Activated CD8-positive, alpha-beta memory T cell treated with anti-CD3 and anti-CD28 coated beads for 4 hours (primary cell): ENCODE measurements at places on chromosomes 4 and X.

DNA sequence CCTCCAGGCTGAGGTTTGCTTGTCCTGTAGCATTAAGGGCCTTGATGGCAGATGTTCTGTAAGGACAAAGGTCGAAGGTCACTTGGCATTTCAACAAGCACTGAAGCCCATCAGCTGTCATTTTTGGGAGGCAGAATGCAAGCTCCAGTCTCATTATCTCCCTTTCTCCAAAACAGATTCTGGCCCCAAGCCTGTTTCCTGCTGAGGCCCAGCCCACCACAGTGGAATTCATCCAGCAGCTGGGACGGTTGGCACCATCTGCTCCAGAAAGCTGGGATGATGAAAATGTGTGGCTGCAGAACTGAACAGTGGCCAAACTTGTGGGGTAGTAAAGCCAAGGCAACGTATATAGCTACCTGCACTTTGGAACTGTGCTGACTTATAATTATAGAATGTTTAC, 17.7 kb upstream of the PPEF2 start:
- DNase-seq: no peak

GRCh38 chr4:178316211-178316610, 874.0 kb upstream of the AGA start:
- DNase-seq: no peak

DNA sequence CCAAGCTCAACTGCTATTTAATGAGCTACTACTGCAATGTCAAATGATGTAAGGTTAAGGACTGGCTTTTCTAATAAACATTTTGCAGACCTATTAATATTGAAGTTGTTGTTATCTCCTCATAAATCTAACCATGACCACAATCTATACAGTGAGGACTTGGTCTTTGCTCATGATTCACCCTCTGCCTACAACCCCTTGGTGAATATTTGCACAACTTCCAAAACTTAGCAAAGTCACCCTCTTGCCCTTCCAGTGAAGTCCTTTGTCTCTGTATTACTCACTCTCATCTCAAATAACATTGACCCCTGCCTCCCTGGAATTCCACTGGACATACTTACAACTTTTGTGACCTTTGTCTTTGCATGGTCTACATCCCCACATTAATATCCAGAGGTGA, 204.5 kb downstream of the KCNIP4 start:
- no peak for DNase-seq

GRCh38 chr4:8427761-8428287, 12.7 kb downstream of the ACOX3 start:
- DNase-seq: no peak

DNA sequence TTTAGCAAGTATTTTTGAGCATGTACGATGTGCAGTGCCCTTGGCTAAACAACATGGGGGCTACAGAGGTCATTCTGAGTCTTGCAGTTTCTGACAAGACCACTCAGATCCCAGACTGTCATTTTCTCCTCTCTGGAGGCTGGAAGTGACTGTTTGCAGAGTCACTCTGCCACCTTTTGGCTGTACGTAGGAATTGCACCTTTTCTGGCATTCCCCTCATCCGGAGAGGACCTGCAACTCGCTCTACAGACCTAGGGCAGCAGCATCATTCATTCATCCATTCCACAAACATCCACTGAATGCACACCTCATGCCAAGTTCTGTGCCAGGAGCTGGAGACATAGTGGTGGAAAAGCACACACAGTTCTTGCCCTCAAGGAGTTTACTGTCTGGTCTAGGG, 160.4 kb upstream of the GPR101 start:
- DNase-seq: no peak

- DNase-seq: no peak
Measured at GRCh38 chr4:100841911-100842310, 324.1 kb upstream of the EMCN start.

- DNase-seq: no peak
Measured at GRCh38 chrX:80285131-80285773, 135.0 kb upstream of the TENT5D start.

- DNase-seq: no peak
Measured at GRCh38 chr4:187827631-187828030, 167.9 kb upstream of the ZFP42 start.

- DNase-seq: no peak
Measured at GRCh38 chr4:48191758-48192157, 57.7 kb upstream of the TXK start.

- no peak for DNase-seq
Measured at GRCh38 chr4:92641409-92641808, 337.6 kb downstream of the GRID2 start.

- DNase-seq: no peak
Measured at GRCh38 chr4:132691026-132691425, 458.1 kb upstream of the PCDH10 start.

DNA sequence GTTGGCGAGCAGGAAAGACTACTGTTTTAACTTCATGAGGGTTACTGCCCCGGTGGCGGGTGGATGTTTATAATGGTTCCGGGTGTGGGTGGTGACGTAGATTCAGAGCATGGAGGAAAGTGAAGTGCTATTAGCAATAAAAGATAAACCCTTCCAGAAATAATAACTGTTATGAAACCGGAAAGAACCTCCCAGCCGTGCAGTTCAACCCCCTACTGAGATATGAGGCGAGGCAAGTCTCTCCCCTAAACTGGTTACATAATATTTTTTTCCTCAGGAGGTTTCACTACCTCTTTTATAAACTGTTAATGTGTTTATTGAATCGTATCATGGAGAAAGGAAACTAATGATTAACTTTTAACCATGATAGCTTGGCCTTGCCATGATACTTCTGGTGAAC, 33.9 kb upstream of the STIM2 start:
- no peak for DNase-seq

- no peak for DNase-seq
Measured at GRCh38 chrX:106891762-106892460, 11.2 kb downstream of the RIPPLY1 start.

- DNase-seq: no peak
Measured at GRCh38 chr4:158313566-158313965, 103.3 kb downstream of the TMEM144 start.

GRCh38 chr4:8126523-8126922, 32.1 kb downstream of the ABLIM2 start:
- DNase-seq: no peak

DNA sequence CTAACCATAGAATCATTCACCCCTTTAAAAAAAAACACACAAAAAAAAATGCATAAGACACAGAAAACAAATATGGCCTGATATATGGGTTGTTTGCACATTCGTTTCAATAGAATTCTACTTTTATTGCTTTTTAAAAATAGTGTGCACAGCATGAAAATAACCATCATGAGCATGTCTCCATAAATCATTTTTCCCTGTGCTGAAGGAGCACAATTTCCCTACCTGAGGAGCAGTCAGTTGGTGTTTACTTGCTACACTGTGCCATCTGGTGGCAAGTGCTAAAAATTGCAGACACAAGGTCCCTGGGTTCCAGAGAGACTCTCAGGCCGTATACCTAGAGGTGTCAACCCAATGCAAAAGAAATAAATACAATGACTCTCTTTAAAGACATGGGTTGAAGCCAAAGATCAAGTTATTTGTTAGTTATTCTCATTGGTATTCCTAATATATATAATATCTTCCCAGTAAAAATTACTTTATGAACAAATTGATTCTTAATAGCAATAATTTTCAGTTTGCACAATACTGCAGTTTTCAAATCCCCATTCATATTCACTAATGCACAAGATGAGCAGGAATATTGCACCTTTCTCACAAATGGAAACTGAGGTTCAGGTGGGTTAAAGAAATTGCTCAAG, 551.4 kb downstream of the IQCM start:
- DNase-seq: no peak

GRCh38 chr4:95563638-95564337, 15.0 kb upstream of the UNC5C start:
- no peak for DNase-seq

DNA sequence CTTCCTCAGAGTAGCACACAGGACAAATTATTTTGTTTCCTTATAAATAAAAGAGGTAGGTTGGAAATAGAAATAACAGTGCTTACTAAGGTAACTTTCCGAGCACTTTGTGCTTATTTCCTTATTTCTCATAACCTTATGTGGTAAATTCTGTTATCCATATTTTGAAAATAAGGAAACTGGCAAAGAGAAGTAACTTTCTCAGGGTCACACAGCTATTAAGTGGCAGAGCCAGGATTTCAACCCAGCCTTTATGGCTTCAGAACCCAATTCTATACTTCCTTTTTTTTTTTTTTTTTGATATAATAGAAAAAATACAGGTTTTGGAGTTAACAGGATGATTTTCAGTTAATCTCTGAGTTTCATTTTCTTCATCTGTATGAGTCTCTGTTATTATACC, 3.3 kb downstream of the UTP3 start:
- no peak for DNase-seq

- DNase-seq: no peak
Measured at GRCh38 chrX:154486396-154487207, at the start of gene UBL4A. Gene UBL4A, minus strand, starts transcription at chrX:154486615. Its CDS starts 31 bp downstream, at chrX:154486584.

DNA sequence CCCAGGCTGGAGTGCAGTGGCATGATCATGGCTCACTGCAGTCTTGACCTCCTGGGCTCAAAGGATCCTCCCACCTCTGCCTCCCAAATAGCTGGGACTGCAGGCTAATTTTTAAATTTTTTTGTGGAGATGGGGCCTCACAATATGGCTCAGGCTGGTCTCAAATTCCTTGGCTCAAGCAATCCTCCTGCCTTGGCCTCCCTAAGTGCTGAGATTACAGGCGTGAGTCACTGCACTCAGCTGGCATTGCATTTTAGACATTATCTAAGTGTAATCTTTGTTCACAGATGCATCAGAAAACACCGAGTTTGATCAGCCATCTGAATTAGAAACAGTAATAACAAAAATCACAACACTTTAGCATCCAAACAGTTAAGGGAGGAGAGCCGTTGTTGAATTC, 53.4 kb upstream of the CBR4 start:
- DNase-seq: no peak

DNA sequence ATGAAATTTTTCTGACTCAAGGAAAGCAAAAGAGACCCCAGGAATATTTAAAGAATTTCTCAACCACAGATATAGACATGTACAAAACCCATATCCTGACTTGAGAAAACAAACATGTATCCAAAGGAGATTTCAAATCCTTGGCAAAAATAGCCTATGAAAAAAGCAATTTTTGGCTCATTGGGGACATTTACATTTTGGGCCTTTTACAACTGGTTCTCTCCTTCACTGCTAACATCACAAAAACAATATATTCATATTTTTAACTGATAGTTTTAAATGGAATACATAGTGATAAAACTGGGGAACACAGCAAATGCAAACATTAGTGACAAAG, 65.0 kb downstream of the SH3RF1 start:
- DNase-seq: no peak

DNA sequence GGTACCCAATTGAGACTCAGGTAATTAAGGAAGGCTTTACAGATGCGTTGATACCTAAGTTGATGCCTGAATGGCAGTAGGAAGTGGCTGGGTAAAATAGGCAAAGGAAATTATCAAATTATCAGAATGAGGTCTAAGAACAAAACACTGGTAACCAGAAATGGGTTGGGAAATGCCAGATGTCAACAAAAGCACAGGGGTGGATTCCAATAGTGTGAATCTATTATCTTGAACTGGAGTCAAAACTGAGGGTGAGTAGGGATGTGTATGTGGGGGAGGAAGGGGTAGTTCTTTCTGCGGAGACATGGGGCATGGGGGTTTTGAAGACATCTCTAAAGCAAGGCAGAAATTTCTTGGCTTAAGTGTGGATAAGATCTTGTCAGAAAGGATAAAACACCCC, 16.0 kb upstream of the SEPTIN6 start:
- DNase-seq: no peak

GRCh38 chr4:128379860-128380259, 92.2 kb upstream of the PGRMC2 start:
- DNase-seq: no peak

GRCh38 chr4:183959319-183960045, 54.4 kb downstream of the STOX2 start:
- DNase-seq: no peak

DNA sequence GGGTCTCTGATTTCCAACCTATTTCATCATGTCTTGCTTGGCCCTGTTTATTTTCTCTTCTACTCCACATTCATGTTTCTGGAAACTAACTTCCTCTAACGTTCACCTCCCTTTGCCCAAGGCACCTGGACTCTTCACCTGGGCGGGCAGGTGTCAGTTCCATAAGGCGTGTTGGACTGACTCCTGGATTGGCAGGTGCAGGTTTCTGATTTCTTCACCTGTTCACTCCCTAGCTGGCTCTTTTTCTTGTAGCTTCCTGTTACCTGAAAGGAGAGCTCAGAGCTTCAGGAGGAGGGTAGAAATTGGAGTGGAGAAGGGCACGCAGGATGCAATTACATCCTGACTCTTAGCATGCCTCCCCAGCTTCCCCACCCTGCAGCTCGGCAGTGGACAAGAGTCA, 350.8 kb upstream of the KLF3 start:
- no peak for DNase-seq

- no peak for DNase-seq
Measured at GRCh38 chr4:145423017-145423708, 58.5 kb upstream of the SMAD1 start.

GRCh38 chrX:75118296-75118695, 37.8 kb downstream of the ABCB7 start:
- no peak for DNase-seq

GRCh38 chr4:25966171-25966570, 52.2 kb downstream of the SMIM20 start:
- no peak for DNase-seq

- no peak for DNase-seq
Measured at GRCh38 chr4:89727238-89727637, 109.7 kb downstream of the SNCA start.

DNA sequence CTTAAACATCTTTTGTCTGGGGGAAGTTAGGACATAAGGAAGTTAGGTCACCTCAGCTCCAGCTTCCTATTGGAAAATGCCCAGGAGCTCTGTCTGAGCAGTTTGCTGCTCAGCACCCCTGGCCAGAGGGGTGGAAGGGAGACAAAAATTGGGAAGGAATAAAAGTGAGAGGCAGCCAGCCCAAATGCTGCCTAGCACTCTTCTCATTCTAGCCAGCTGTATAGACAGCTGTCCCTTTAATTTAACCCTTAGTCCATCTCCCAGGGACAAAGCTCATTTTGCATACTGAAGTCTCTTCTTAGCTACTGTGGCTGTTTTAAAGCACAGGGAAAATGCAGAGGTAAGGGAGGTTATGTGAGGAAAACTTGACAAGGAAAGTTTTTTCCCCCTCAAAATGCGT, 89.5 kb upstream of the CITED1 start:
- DNase-seq: no peak

DNA sequence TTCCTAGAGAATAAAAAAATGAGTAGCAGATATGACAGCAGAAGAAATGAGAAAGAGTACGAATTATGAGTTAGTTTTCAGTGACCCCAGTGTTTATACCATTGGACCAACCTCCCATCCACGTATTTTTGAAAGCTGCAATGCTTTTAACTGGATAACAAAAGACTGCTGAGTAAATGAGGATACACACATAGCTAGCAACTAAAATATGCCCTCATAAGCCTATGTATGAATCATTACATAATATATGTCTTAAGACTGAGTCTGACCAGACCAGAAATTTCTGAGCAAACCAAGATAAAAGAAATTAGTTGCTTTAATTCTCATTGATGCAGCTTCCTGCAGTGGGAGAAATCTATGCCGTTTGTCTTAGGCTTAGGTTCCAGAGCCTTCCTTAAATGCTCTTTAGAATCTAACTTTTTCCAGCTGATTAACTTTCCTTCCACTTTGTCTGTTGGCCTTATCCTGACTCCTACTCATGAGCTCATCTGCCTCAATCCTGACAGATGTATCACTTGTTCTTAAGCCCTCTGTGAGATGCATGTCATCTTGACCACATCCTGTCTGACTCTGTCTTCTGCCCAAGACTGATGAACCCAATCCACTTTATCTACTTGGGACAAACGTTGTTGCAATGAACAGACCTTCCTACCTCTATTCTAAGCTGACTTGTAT, 301.4 kb upstream of the AADAT start:
- DNase-seq: no peak

- DNase-seq: no peak
Measured at GRCh38 chr4:151541389-151542071, 132.6 kb downstream of the FHIP1A start.
